Suprapubic skin (tissue), 4 donors: ENCODE measurements at places on chromosomes 16 and 17.

- no peak for DNase-seq
These were observed 3.9 kb upstream of the CACNG4 start for GRCh38 chr17:66960613-66961012.

DNA sequence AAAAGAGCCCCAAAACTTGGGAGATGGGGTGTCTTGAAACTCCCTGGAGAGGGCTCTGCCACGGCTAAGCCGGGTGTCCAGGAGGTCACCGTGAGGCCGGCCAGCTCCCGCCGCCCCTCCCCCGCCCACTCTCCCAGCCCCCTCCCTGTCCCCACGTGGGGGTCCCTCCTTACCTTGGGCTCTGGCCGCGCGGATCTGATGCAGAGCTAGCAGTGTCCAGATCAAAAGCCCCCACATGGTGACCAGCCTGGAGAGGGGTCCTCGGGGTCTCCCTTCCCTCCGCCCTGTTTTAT is 447 bp downstream of the SDK2 start:
- DNase-seq = no peak

DNA sequence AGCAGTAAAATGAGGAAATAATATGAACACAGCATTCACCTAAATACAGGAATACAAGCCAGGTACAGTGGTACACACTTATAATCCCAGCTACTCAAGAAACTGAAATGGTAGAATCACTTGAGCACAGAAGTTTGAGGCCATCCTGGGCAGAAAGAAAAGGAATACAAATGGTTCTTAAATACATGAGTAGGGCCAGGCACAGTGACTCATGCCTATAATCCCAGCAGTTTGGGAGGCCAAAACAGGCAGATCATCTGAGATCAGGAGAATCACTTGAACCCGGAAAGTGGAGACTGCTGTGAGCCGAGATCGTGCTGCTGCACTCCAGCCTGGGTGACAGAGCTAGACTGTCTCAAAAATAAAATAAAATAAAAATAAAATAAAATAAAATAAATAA is 23.0 kb upstream of the SMG8 start:
- no peak for DNase-seq

DNA sequence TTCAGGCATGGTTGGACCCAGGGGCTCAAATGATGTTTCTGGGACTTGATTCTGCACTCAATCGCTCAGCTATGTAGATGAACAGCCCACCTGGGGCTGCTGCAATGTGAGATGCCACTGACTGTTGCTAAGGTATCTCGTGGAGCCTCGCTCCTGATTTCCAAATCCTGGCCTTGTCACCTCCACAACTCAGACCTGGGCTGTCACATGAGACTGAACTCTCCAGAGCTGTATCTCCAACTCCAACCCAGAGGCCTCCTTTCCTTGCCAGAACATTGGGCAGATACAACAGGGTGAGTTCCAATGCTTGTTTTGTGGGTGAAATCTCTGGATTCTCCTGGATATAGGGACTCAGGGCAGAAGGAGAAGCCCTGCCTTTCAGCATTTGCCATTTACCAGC is 79.5 kb downstream of the GNAO1 start:
- no peak for DNase-seq

- DNase-seq = no peak
These were observed 1.7 kb upstream of the METTL22 start for GRCh38 chr16:8619671-8620370.

- no peak for DNase-seq
These were observed 1.6 kb downstream of the LAT start for GRCh38 chr16:28986492-28986891.

DNA sequence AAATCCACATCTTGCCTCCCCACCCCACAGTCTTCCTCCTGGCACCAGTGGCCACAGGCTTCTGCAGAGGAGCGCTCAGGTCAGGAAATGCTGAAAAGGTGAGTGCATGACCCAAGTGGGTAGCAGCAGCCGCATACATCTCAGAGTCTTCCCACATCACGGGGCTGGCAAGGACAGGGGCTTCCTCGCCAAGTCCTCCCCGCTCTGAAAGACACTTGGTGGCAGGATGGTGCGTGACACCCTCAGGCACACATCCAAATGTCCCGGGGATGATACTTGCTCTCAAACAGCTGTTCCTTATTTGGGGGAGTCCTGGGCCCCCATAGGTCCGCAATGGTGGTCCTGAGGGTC is 8.8 kb upstream of the SLC16A5 start:
- DNase-seq = no peak

- no peak for DNase-seq
These were observed 20.9 kb downstream of the CMIP start for GRCh38 chr16:81465375-81465943.

GRCh38 chr16:25051406-25052150 is 36.4 kb upstream of the ARHGAP17 start:
- DNase-seq = no peak

DNA sequence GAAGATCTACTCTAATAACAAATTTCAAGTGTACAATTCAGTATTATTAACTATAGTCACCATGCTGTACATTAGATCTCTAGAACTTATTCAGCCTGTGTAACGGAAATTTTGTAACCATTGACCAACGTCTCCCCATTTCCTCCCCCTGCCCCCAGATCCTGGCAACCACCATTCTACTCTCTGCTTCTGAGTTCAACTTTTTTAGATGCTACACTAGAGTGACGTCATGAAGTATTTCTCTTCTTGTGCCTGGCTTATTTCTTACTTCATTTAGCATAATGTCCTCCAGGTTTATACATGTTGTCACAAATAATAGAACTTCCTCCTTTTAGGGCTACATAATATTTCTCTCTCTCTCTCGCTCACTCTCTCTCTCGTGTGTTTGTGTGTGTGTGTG is 157.5 kb downstream of the ANKFN1 start:
- DNase-seq = no peak

DNA sequence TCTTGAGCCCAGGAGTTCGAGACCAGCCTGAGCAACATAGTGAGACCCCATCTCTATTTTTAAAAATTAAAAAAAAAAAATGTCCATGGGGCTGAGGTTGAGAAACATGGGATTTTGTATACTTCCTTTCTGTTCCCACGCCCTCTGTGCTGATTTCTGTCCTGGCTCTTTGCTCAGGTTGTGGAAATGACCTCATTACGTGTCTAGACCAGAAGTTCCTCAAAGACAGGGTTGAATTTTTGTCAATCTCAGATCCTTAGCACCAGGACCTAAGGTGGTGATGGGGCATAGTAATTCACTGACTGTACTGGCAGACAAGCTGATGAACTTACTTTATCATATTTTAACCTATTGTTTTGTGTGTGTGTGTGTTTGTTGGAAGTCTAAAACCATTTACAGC is 11.2 kb upstream of the HNF1B start:
- DNase-seq = no peak

DNA sequence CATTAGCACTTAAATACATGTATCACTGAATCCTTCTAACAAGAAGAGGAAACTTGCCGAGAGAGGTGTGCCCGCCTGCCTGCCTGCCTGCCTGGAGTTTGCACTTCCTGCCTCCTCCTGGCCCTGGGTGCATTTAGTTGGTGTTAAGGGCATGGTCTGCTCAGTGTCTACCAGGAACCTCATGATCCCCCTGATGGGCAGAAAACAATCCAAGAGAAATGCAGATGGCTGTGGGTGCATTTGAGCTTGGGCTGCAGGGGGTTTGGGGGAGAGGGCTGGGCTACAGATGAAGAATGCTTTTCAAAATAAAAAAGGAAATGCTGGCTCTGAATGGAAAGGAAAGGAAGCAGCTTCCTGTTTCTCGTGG is 10.1 kb downstream of the KSR1 start:
- no peak for DNase-seq

DNA sequence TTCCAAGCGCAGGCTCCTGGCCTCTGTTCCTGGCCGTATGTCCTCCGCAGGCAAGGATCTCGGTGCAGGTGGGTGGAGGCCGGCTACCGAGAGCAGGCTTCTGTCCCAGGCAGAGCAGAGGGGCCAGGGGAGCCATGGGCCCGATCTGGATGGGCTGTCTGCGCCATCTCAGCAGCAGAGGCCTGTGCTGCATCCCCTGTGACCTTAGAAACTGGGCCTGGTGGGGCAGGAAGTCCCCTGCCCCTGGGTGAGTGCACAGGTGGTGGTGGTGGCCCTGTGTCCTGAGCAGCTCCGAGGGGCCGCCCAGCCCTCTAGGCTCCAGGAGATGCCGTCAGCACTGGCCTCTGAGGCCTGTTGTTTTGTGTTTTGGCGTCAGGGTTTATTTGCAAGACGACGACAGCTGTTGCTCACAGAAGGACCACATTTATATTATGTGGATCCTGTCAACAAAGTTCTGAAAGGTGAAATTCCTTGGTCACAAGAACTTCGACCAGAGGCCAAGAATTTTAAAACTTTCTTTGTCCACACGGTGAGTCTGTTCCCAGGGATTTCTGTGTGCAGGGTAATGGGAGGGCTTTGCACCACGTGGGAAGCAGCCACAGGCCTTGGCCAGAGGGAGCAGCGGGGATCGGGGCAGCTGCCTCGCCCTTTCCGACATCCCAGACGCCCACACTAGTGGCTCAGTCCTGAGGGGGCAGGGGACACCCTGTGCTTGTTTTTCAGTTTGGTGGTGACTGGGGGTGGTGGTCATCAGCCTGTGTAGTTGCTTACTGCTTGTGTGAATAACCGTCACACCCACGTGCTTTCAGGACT is 59.1 kb downstream of the PDPK1 start:
- no peak for DNase-seq

- DNase-seq = peak; percentile 72
These were observed 209.4 kb upstream of the FOXF1 start for GRCh38 chr16:86300746-86301481.

- DNase-seq = no peak
These were observed 24.3 kb upstream of the GSE1 start for GRCh38 chr16:85588562-85589503.

DNA sequence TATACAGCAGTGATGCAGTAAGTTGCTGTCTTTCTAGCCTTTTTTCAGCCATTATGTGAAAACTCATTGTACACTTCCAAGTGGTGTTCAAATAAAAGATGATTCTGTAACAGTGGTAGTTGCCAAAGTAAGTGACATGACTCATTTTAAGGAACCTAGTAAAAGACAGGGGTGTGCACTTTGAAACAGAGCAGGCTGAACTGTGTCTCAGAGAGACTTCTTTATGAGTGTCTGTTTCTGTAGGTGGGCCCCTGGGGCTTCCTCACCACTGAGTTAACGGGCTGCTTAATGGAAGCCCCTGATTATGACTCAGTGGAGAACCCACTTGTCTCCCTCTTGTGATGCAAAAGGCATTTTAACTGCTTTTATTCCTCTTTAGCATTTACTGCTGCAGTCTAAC is 147.3 kb downstream of the PCTP start:
- no peak for DNase-seq

- no peak for DNase-seq
These were observed 1.6 kb downstream of the UBTF start for GRCh38 chr17:44217738-44218343.

DNA sequence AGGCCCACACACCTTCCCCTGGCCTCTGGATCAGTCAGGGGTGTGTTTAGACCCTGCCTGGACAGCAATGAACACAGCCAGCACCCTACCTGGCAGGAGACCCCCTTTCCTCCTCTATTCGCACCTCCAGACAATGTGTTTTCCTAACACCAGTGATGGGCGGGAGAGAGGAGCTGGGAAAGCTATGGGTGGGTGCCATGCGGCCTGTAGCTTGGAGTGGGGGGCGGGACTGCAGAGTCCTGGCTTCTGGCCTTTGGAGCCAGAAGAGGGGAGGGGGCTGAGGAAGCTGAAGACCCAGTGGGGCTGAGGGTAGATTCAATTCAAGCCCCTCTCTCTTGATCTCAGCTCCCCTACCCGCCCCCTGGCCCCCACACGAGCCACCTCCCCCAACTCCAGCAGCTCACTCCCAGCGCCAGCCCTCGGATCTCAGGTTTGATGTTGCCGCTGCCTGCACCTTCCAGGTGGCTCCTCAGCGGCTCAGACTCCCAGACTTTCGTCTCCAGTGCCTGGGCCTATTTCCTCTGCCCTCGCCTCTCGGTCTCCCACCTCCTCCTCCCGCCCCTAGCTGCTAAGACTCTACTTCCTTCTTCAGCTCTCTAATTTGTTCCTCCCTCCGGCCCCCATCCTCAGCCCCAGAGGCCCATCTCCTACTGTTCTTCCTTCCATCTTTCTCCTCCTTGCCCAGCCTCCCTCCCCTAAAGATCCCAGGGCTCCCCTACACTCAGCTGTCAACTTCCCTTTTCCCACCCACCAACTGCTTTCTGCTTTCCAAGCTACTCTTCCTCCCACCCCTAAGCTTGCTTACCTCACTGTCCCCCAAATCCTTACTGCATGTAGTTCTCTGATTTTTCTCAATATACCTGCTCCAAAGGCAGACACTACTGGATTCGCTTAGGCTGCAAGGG is 6.8 kb upstream of the SP6 start:
- no peak for DNase-seq

GRCh38 chr17:83173914-83174361 is 94.5 kb downstream of the METRNL start:
- DNase-seq = no peak

DNA sequence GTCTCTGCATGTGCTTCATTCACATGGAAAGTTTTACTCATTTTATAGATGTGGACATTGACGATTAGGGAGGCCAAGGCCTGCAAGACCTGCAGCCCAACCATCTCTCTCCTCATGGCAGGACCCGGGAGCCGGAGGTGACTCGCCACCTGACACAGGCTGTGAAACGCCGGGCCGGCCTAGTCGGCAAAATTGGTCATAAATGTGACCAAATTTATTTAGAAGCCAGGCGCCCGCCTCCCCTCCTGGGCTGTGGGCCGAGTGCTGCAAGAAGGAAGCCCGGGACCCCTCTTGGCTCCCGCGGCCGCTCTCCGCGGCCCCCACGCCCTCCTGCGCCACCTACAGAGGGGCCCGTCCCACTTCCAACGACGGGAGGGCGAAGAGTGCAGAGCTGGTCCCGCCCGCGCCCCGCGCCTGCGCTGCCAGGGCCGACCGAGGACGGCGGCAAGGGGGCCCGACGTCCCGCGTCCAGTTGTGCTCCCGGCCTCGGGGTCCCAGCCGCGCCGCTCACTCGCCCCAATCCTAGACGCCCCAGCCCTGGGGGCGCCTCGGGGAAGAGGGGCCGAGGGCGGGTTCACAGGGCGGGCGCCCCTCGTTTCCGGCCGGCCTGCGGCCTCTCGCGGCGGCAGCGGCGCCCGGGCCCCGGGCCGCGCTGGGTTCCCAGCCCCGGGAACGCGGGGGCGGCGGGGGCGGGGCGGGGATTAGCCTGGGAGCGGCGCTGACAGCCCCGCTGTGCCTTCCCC is 47.5 kb downstream of the WNT3 start:
- DNase-seq = peak; percentile 81

GRCh38 chr17:7849751-7850504 is 4.9 kb upstream of the TMEM88 start:
- DNase-seq = no peak

- no peak for DNase-seq
These were observed 3.0 kb downstream of the SOX15 start for GRCh38 chr17:7586673-7587419.
